ENCODE measurements at places on chromosomes 3 and 15.

DNA sequence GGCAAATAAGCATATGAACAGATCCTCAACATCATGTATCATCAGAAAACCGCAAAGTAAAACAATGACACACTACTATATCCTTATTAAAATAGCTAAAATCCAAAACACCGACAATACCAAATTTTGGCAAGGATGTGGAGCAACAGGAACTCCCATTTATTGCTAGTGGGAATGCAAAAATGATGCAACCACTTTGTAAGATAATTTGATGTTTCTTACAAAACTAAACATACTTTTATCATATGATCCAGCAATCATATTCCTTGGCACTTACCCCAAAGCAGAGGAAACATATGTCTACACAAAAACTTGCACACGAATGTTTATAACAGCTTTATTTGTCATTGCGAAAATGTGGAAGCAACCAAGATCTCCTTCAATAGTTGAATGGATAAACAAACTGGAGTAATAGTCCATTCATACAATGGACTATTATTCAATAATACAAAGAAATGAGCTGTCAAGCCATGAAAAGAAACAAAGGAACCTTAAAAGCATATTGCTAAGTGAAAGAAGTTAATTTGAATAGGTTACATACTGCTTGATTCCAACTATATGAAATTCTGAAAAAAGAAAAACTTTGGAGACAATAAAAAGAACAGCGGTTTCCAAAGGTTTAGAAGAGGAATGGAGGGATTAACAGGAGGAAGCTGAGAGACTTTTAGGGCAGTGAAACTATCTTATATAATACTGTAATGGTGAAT, 172.0 kb downstream of the VPS13C start:
- DNase-seq: no peak

GRCh38 chr3:167484551-167484950, 10.7 kb upstream of the SERPINI2 start:
- DNase-seq: no peak

DNA sequence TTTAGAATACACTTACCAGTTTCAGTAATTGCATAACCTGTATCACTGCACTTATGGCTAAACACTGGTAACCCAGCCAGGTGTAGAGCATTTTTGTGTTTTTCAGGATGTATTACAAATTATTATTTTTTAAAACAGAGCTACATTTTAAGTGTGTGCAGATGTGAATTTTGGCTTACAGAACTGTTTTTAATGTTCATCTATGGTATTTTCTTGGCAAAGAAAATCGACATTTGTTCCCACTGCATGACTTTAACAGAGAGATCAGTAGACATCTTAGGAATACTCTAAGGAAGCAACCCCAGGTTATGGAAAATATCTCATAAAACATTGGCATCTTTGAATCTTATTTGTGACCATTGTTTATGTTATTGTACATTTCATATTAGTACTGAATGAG, 73.3 kb downstream of the ATP13A4 start:
- DNase-seq: no peak

GRCh38 chr3:157098823-157099185, 61.1 kb downstream of the CCNL1 start:
- DNase-seq: no peak

- DNase-seq: no peak
These were observed 554 bp downstream of the CHST13 start for GRCh38 chr3:126524429-126524988.

DNA sequence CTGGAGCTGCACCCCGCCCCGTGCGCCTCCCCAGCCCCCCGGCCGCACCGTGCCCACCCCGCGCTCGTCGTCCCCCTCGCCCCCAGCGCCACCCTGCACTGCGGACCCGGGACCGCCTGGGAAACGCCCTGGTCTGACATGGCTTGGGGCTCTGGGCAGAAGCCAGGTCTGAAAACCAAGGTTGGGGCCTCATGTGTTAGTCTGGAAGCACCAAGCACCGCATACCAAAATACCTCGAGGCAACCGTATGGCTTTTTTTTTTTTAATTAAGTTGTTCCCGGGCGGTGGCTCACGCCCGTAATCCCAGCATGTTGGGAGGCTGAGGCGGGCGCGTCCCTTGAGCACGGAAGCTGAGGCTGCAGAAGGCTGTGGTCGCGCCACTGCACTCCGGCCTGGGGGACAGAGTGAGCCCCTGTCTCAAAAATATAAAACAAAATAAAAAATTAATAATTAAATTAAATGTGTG, 91.5 kb upstream of the CHD2 start:
- no peak for DNase-seq

GRCh38 chr15:90400005-90400758, 12.1 kb downstream of the IQGAP1 start:
- DNase-seq: no peak

Data from HCT116 (cell line).